NCI-H1092 treated with DMSO at 0.1 percent for 48 hours (cell line): ENCODE measurements at places on chromosomes 3 and 15.

- DNase-seq, result no peak
Measured at GRCh38 chr15:69979783-69980182, 117.9 kb downstream of the TLE3 start.

DNA sequence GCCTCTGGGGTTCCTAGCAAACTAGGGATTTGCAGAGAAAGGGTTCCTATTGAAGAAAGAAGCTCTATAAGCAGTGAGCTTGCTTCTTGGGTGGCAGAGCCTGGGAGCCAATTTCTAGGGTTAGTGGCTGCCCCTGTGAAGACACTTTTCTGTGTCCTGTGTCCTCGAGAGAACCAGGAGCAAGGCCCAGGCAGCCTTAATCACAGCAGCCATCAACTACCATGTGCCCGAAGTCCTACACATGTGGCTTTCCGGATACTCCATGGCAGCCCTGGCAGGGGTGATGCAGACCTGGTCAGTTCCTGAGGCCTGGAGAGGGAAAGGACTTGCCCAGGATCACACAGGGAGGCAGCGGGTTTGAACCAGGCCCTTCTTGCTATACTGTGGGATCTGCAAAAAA is 27.7 kb upstream of the TSPAN3 start:
- no peak for DNase-seq

DNA sequence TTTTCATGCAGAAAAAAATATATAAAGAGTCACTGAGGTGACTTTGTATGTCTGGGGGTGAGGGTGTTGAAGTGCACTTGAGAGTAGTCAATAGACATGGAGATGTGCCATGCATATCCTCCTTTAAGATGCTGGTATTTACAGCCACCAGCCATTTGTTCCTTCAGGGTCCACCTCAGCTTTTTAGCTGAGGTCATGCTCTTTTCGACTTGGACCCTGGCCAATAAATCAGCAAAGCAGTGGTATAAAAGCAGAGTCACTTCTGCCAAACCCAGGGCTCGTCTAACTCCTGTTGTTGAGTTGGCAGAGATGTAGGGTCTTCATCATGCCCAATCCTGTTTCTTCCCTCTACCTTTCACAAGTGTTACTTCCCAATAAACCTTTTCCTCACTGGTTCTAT is 75.1 kb upstream of the OSTN start:
- no peak for DNase-seq

GRCh38 chr3:140189976-140190375 is 255.0 kb downstream of the CLSTN2 start:
- DNase-seq, result no peak

- DNase-seq, result no peak
Measured at GRCh38 chr3:3707858-3708768, 91.1 kb upstream of the LRRN1 start.
